ENCODE measurements at places on chromosomes 6 and 20.

DNA sequence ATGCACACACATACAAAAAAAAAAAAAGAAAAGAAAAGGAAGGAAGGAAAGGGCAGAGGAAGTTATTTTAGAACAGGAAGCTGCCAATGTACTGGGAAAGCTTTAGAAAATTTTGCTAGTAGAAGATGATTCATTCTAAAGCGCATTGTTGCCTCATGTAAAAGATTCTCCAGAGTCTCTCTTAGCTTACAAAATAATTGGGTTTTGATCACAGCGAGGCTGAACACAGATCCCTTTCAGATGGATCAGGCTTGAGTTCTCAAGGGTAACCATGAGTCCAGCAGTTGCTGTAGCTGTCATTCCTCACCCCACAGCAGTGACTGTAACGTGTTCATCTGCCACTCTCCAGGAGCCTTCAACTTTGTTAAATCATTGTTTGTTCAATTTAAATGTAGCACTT lies 81.9 kb downstream of the PHACTR2 start:
- DNase-seq: no peak

- no peak for DNase-seq
These were observed 12.7 kb upstream of the PRELID3B start for GRCh38 chr20:59055302-59055701.

GRCh38 chr6:19734061-19734460 lies 103.1 kb upstream of the ID4 start:
- no peak for DNase-seq

- DNase-seq: no peak
These were observed 22.4 kb downstream of the JAG1 start for GRCh38 chr20:10651227-10651990.

- no peak for DNase-seq
These were observed 19.2 kb upstream of the CDKN1A start for GRCh38 chr6:36659271-36659670.

- DNase-seq: no peak
These were observed 11.9 kb downstream of the SERPINB9 start for GRCh38 chr6:2890976-2891767.

DNA sequence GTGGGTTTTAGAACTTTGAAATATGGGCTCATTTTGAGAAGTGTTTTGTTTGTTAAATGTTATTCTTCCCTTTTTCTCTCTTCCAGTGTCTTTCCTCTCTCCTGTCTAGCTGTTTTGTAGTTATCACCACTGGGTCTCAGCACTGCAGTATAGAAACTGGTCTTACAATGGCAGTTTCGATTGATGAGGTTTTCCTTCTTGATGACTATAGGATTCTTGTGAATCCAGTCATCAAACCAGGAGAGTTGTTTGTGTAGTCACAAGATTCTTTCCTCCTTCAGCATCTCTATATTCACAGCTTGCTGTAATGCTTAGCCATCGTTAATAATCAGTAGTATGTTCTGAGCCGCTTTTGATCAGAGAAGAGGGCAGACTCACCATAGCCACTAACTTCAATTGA lies 172.3 kb downstream of the OGFRL1 start:
- no peak for DNase-seq

DNA sequence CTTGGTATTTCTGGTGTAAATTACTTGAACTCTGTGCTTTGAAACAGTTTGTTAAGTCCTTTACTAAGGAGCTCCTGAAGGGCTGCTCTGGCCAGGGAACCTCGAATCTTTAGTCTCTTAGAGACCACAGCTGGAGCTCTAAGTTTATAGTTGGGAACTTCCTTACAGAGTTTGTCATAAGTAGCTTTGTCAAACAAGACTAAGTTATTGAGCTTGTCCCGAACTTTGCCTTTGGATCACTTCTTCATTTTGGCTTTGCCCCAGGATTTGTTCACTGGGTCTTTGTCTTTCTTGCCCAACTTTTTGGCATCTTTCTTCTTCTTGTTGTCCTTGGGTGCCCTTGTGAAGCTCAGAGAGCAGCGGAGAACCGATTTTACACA lies 64.8 kb downstream of the FAM50B start:
- no peak for DNase-seq

- DNase-seq: no peak
These were observed 10.5 kb downstream of the SLC17A9 start for GRCh38 chr20:62962891-62963613.

DNA sequence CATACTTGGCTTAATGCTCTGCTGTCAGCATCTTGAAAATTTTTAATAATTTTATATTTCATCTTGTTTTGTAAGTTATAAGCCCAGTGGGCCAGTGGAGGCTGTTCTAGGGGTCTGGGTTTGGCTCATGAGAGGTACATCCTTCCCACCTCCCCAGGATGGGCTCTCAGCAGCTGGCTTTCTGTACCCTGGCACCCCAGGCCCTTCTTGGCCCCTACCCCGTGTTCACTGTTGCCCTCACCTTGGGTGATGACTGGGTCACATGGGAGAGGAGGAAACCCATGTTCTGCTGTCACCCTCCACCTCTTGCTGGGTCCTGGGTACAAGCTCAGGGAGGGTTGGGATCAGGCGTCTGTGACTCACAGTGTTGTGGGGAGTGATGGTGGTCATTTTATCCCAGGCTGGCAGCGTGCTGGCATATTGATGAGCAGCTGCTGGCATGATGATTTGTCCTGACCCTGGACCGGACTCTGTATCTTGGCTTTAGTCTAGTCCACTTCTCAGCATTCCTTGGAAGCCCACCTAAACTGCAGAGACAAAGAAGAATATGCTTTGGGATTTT lies 34.6 kb downstream of the SLC16A10 start:
- DNase-seq: no peak

- DNase-seq: no peak
These were observed 50.7 kb downstream of the LRFN2 start for GRCh38 chr6:40536442-40536841.

DNA sequence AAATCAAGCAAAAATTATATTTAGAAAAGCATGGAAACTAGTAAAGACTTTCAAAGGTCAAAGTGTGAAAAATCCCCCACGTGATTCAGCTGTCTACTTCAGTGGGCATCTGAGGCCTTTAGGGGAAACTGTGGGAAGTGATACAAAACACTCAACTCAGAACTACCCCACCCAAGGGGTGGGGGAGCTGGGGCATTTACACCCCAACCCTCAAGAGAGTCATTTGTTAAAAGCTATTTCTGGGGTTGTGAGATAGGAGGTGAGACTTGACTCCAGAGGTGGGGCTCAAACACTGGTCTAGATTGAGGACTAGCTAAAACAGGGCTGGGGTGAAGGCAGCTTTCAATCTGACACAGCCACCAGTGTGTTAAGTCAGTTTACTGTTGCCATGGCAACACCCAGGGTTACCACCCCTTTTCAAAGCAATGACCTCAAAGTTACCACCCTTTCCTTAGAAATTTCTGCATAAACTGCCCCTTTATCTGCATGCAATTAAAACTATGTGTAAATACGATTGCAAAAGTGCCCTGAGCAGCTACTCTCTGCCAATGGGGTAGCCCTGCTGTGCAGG lies 9.9 kb upstream of the GTSF1L start:
- DNase-seq: no peak

DNA sequence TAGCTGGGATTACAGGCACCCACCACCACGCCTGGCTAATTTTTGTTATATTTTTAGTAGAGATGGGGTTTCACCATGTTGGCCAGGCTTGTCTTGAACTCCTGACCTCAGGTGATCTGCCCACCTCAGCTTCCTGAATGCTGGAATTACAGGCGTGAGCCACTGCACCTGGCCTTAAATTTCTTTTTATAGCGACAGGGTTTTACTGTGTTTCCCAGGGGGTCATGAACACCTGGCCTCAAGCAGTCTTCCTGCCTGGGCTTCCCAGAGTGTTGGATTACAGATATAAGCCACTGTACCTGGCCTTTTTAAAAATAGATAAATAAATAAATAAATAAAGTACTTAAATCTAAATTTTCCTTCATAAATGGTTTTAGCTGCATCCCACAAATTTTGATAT lies 57.5 kb downstream of the LIN28B start:
- DNase-seq: no peak

DNA sequence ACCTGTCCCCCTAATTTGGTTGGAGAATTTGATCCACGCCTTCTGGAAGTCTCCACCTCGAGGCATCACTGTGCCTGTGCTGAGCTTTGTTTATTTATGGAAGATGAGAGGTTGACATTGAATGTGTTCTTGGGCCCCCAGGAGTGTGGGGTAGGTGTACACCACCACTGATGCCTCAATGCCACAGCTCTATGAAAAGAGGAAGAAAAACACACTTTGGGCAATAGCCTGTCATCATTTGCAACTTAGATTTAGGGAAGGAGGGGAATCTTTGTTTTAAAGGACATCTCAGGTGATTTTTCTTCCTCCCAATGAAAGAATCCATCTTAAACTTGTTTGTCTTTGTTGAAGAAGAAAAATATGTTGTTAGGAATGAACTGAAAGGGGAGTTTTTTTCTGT lies 42.6 kb downstream of the TBC1D7 start:
- DNase-seq: no peak

- DNase-seq: no peak
These were observed 1.9 kb upstream of the SFT2D1 start for GRCh38 chr6:166344240-166344639.

- DNase-seq: no peak
These were observed 612.9 kb upstream of the BTBD3 start for GRCh38 chr20:11304795-11305194.

- DNase-seq: no peak
These were observed 9.6 kb upstream of the BTN3A2 start for GRCh38 chr6:26355366-26355765.

GRCh38 chr20:19583532-19584175 lies 174.4 kb upstream of the RIN2 start:
- peak; percentile 36 for DNase-seq

GRCh38 chr6:160190973-160191372 lies 67.6 kb downstream of the SLC22A2 start:
- DNase-seq: no peak

- DNase-seq: no peak
These were observed 12.3 kb downstream of the TGM2 start for GRCh38 chr20:38152621-38153221.

- no peak for DNase-seq
These were observed 251.0 kb downstream of the RNGTT start for GRCh38 chr6:88712243-88712936.

DNA sequence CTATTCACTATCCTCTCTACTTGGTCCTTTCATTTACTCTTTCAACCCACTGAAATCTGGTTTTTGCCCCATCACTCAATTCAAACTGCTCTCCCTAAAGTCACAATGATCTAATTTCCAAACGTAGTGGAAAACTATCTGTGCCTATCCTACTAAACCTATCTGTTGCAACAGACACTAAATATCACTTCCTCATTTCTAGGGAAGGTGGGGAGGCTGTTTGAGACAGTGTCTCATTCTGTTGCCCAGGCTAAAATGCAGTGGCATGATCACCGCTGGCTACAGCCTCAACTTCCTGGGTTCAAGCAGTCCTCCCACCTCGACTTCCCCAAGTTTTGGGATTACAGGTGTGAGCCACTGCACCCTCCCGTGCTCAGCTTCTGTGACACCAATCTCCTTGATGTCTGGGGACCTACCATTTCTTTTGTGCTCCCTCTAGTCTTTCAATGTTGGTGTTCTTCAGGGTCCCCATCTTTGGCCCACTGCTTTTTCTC lies 8.8 kb downstream of the RANBP9 start:
- no peak for DNase-seq

- DNase-seq: no peak
These were observed 95.9 kb upstream of the PMEPA1 start for GRCh38 chr20:57805747-57806146.

DNA sequence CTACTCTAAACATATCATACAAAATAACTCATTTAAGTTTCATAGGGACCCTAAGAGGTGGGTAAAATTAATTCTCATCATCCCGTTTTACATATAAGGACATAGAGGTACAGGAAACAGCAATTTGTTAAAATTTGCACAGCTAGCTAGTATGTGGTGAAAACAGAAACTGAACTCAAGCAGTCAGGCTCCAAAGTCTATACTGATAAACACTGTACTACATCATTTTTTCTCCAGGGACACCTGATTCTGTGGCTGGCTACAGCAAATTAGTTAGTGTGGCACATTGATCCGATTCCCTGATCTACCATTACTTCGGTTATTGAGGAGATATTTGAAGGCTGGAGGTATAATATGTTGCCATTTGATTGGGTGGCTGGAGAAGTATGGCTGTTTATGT lies 36.2 kb upstream of the E2F3 start:
- DNase-seq: no peak

DNA sequence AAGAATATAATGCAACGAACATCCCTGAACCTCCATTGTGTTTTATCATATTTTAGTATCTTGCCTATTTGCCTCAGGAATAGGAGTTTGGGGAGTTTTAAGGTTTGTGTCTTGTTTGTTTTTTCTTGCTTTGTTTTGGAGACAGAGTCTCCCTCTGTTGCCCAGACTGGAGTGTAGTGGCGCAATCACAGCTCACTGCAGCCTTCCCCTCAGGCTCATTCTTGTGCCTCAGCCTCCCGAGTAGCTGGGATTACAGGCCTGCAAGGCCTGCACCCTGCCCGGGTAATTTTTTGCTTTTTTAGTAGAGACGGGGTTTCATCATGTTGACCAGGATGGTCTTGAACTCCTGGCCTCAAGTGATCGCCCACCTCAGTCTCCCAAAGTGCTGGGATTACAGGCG lies 63.3 kb upstream of the CARMIL1 start:
- no peak for DNase-seq

DNA sequence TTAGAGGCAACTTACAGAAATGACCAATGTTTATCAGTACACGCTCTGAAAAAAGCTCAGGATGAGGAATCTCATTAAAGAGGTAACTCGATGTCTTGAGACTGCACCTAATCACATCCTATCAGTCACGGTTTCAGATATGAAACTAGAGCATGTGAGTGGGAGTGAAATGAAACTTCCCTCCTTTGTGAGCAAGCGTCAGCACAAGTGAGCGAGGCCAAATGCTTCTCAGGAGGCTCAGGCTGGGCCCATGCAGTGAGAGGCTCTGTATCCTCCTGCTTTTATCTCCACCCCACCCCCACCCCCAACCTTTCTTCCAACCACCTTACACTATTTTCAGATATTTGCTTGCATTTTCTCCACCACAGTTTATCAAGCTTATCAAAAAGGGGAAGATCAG lies 140.8 kb upstream of the RIMS1 start:
- DNase-seq: no peak

Data from cerebellar cortex (tissue), 1 donor.